ENCODE measurements at places on chromosomes 6 and 20. TPM values are rescaled to one million over a fixed set of nuclear protein-coding genes. Genes with fewer than 3 reads are reported as not detected.

The MC3R gene
- not detected for total RNA-seq

DNA sequence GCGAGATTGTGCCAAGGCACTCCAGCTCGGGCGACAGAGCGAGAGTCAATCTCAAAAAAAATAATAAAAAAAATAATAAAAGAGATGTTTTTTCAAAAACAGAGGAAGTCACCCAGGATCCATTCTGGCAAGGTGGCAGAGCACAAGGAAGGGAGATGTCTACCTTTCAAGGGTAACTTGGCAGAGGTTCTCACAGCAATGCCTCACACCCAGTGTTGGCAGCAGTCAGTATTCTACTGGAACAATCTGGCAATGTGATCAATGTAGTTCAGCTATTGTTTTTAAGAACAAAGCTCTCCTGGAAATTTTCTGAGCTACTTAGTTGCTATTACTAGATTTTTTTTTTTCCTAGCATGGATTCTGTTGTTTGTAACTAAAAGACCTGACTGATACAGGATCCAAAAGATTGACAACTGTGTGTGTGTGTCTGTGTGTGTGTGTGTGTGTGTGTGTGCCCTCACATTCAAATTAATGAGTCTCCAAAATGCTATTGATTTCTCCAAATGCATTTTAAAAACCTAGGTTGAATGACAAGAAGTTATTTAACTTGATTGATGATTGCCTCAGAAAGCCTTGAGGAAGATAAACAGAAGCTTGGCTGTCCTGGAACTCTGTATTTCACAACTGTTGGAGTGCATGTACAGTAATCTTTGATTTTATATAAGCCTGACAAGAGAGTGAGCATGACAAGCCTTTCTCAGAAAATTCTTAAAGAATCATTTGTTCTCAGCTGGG, 114.1 kb upstream of the RREB1 start:
- DNase-seq, result no peak

The JPH2 gene
- total RNA-seq, result 166 TPM

- DNase-seq, result no peak
Observed at GRCh38 chr6:117373211-117373813, 52.4 kb downstream of the ROS1 start.

DNA sequence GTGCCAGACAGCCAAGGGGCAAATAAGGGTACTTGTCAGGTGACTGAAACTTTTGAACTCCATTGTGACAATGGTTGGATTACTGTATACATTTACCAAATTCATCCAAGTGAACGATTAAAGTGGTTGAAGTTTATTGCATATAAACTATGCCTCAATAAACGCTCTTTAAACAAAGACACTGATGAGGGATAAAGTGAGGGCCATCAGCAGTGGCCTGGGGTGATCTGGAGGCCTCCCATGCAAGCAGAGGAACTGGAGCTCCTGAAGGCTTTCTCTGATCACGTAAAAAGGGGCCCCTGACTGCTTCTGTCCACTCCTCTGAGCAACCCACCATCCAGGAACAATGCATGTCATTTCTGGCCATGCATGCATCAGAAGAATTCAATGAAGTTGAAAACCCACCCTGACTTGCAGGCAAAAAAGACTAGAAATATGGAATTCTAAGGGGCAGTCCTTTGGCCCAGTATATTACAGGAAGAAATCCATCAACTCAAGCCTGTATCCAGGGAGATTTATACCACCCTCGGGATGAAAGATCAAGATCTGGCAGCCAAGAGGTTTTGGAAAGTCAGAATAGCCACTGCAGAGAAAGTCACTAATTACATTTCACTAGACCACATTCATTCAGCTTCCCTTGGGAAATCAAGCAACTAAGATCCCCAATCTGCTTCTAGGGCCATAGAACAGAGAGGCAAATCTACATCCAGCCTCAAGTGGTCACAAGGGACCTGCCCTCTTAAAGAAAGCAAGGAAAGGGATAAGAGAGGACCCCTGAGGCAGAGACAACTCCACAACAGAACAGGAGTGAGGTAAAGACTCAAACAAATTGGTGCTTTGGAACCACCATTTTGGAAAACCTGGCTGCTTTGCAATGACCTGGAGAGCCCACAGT, 31.7 kb upstream of the RAB22A start:
- DNase-seq, result no peak

The EPPIN gene
- total RNA-seq, result not detected

DNA sequence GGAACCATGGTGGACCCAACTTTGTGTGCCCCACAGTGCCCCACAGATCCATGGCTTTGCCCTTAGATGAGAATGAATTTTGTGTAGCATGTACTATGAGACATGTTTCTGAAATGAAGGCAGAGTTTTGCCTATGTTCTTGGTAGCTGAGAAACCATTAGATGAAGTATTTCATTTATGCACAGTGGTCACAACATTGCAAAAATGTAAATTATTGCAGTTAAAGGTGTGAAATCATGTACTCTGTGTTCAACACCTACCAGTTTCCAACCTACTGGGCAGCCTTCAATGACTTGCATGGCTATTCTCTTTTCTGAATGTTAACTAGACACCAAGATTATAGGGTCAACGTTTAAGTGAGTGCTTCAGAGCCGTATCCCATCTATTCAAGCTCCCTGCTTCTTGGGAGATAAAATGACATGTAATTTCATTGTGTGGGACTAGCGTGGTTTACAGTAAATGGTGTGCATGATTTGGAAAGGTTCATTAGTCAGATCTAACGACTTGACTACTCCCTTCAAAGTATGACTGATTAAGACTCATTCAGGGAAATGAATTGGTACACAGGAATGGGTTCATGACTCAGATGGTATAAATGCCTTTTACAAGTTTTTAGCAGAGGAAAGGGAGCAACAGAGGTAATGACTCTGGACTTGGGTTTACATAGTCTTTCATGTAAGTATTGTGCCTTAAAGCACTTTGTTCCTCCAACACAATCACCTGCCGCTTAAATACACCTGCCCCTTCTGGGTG, 106.1 kb upstream of the AKIRIN2 start:
- DNase-seq, result no peak
